GM04503 (cell line): ENCODE measurements at places on chromosomes 11 and 22.

DNA sequence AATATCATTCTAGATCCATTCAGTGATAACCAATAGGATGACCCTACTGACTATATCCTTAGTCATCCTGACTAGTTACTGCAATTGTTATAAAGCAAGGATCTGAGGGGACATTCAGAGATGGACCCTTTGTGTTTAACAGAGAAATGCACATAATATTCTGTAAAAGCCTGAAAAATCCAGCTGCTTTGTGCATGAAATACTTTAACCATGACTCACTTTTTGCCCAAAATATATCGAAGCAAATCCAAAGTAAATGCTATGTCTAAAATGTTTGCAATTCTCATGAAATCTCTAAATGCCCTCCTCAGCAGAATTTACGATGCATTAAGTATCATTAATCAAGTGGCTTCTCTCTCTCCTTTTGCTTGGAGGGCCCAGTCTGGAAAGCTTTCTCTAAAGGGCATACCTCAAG, 178.8 kb upstream of the MTMR2 start:
- peak; percentile 68 for DNase-seq

- DNase-seq, result no peak
These were observed 14.2 kb upstream of the CCDC89 start for GRCh38 chr11:85699957-85700741.

DNA sequence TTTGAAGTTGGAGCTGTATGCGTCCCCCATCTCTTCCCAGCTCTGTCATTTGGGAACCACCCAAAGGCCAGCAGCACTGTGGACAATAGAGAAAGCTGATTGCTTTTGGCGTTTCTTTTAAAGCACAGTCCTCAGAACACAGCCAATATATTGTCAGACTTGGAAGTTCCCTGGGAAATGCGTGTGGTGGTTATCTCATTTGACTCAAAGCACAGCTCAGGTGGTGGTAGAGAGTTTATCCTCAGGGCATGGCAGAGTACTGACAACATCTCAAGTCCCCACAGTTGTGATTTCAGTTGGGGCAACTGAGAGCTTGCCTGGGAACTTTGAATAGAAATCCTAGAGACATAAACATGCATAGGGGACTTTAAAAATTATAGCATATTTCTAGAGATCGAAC, 601.3 kb downstream of the ETS1 start:
- DNase-seq, result no peak

DNA sequence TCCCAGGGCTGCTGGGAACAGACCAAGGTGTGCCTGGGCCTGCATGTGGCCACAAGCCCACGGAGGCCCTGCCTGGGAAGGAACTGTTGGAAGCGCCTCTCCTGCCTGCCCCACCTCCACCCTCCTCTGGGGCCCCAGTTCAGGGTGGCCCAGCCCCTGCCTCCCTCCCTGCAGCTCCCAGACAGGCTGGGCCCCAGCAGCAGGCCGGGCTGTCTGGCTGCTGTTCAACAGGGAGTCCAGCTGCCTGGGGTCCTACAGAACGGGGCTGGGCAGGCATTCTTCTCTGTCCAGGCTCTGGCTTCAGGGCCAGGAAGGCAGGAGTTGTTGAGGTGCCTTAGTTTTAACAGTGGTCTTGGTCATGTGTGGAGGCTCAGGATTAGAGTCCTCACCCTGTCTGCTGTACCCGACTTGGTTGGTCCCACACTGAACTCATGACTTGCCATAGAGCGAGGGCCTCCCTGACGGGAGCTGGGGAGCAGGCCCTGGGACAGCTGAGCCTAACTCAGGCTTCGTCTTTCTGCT, 11.8 kb downstream of the PRDM11 start:
- no peak for DNase-seq

DNA sequence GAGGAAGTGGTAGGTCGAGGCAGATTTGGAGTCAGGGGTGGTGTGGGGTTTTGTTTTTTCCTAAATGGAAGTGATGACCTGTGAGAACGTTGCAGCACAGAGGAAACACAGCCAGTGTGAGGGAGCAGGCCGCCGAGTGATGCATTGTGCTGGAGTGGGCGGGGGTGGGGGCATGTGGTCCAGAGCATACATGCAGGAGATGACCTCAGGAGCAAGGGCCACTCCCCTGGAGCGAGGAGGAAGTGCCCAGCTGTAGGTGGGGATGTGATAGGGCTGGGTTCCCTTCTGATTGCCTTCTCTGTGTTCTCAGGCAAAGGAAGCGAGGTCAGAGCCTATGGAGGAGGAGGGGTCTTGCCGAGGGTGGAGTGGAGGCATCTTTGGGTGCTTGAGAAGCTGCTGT, 81.4 kb downstream of the PPP6R3 start:
- no peak for DNase-seq

DNA sequence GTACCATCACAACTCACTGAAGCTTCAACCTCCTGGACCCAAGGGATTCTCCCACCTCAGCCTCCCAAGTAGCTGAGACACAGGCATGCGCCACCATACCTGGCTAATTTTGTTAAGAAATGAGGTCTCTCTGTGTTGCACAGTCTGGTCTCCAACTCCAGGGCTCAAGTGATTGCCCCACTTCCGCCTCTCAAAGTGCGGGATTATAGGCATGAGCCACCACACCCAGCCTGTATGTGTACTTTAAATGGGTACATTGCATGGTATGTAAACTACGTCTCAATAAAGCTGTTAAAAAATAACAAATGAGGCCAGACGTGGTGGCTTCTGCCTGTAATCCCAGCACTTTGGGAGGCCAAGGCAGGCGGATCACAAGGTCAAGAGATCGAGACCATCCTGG, 36.2 kb upstream of the DDX6 start:
- DNase-seq, result no peak

- DNase-seq, result no peak
These were observed 26.1 kb downstream of the SERGEF start for GRCh38 chr11:17986711-17987220.

GRCh38 chr11:17413414-17414316, 25.2 kb upstream of the KCNJ11 start:
- DNase-seq, result no peak

DNA sequence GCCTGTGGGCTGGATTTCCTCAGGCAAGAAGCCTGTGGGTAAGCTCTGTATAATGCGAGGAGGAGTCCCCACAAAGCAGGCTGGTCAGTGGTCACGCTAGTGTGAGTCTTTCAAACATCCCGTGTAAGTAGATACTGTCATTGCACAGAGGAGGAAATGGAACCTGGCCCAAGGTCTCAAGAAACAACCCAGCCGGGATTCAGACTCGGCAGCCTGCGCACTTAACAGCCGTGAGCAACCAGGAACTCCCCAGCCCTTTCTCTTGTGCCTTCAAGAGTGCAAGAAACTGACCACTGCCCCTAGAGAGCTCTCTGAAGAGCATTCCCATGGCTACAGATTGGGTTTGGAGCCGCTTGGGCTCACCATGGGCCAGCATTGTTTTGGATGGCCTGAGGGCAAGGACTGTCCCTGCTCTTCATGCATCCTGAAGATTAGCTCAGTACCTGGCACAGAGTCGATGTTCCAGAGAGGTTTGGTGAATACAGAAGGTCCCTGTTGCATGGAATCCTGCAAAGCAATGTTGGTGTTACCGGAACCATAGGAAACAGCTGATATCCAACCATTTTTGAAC, 6.0 kb downstream of the MPST start:
- no peak for DNase-seq

- no peak for DNase-seq
These were observed 817.2 kb downstream of the LRRC4C start for GRCh38 chr11:40642284-40642683.

GRCh38 chr11:84215672-84216071, 929.5 kb upstream of the CCDC90B start:
- DNase-seq, result no peak

GRCh38 chr11:123093739-123094138, 31.8 kb upstream of the HSPA8 start:
- DNase-seq, result no peak

GRCh38 chr11:57787006-57787604, 25.5 kb downstream of the CTNND1 start:
- DNase-seq, result no peak

DNA sequence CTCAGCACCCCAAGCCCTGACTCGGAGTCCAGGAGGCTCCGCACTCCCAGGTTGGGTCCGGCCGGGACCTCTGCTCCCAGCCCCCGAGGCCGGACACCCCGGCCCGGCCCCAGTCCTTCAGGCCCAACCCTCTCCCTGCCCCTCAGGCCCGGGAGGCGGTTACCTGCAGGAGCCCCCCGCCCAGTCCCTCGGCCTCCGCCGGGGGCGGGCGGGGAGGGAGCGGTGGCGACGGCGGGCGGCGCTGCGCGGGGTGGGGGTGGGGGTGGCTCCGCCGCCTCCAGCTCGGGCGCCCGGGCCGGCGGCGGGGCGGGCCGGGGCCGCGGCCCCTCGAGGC, 310 bp downstream of the TCF20 start:
- no peak for DNase-seq

DNA sequence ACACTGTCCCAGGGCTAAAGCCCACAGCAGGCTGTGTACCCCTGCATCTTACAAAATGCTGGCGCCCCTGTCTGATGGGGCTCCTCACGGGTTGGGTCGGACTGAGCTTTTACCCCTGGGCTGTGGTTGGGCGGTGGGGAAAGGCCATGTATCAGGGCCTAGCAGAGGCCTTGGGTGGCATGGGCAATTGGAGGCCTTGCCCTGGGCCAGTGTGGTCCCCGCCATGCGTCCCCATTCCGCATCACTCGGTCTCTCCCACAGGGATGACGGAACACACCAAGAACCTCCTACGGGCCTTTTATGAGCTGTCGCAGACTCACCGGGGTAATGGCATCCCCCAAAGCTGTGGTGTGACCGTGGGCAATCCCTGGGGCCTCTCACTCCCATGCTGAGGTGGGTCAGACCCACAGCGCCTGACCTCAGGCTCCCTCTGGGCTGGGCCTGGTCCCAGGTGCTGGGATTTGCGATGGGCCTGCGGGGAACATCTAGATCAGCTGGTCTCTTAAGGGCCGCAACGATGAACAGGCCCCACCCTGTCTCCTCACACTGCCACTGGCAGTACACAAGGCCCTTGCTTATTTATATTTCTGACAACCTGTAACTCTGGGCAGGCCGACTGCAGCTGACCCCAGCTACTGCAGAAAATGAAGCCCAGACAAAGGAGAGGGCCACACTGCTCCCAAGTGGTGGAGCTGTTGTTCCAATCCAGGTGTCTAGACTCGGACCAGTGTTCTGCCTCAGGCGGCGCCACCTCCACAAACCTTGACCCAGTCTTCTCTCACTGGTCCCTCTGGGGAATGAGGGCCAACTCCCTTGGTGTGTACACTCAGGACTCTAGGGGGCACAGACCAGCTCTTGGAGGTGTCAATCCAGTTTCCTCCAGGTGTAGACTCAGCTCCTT, 12.3 kb downstream of the SLC16A8 start:
- no peak for DNase-seq

DNA sequence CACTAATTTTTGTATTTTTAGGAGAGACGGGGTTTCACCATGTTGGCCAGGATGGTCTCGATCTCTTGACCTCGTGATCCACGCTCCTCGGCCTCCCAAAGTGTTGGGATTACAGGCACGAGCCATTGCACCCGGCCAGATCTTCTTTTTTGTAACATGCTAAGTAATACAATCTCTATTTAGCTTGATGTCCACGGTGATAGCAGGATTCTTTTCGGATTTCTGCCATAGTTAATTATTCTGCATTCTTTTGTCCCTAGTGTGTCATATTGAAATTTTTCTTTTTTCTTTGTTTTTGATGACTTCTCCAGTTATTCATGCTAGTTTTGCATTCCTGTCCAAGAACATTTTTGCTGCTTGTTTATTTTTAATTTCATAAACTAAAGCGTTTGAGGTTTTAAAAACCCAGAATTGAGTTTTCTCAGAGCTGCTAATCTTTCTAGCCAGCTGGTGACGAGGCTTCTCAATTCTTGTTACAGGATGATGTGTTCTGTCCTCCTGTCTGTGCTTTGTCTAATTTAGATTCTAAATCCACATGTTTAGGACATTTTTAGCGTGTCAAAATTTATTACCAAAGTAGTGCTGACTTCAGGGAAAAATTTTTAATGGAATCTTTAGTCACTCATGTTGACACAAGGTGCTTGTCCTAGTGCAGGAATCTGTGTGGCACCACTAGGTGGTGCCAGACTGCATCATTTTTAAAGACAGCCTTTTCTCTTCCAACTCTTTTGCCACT, 21.8 kb downstream of the NF2 start:
- DNase-seq, result peak; percentile 87

- DNase-seq, result peak; percentile 57
These were observed 15.9 kb downstream of the PDGFD start for GRCh38 chr11:104148074-104148473.
